NCI-H2029 (cell line): ENCODE measurements at places on chromosomes 3 and 15.

GRCh38 chr3:169597083-169597609 is 66.4 kb downstream of the MECOM start:
- no peak for DNase-seq

DNA sequence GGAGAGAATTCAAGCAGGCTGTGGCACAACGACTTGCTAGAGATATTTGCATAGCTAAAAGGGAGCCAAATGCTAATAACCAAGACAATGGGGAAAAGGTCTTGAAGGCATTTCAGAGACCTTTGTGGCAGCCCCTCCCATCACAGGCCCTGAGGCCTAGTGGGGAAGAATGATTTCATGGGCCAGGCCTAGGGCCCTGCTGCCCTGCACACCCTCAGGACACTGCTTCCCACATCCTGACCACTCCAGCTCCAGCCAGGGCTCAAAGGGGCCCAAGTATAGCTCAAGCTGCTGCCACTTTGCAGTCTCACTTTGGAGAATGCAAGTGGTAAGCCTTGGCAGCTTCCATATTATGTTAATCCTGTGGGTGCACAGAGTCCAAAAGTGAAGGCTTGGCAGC is 21.5 kb upstream of the PTPN23 start:
- DNase-seq = no peak

DNA sequence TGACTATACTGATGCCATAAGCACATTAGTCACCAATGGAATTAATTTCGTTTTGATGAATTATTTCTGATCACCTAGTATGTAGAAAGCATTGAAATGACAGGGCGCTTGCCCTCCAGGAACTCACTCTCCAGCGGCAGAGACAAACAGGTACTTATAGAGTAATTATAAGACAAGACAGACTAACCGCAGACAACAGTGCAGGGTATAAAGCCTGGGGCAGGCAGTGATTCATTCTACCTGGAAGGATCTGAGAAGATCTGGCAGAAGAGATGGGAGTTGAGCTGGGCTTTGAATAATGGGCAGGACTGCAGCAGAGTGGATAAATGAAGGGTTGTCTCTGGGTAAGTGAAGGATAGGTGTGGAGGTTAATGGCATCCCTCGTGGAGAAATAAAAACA is 331.8 kb downstream of the FGF12 start:
- DNase-seq = no peak

- no peak for DNase-seq
Measured at GRCh38 chr3:17795711-17796110, 53.3 kb upstream of the TBC1D5 start.

DNA sequence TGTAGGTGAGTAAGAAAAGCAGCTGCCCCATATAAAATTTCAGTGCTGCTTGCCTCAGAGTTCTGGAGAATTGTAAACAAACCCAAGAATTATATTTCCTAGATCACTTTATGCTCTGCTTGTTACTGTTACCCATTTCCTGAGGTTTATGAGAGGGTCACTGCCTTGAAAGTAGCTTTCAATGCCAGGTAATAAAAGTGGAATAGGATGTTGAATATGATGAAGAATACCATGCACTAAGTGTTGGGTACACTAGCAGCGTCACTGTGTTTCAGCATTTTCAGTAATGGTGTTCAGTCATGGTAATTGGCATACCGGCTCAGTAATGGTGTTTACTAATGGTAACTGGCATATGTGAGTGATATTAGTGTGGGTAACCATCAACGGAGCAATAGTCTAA is 449.8 kb upstream of the TPRG1 start:
- DNase-seq = no peak
